ENCODE measurements at places on chromosomes 5 and 9.

DNA sequence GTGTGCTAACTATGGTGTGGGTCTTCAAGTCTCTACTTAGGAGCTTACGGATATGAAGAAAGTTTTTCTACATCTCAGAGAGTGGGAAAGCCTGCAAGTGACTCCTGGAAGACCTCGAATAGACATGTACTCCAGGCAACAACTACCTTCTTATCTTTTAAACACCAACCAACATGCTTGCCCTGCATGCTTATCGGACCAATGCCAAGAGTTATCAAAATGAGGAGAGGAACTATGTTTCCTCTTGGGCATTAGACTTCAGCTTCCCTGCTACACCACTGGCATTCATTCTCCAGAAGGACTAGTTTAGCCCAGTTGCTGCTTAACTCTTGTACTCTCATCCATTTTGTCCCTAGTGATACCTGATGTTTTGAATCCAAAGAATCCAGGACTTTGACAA lies 74.7 kb upstream of the MAN2A1 start:
- DNase-seq = no peak

DNA sequence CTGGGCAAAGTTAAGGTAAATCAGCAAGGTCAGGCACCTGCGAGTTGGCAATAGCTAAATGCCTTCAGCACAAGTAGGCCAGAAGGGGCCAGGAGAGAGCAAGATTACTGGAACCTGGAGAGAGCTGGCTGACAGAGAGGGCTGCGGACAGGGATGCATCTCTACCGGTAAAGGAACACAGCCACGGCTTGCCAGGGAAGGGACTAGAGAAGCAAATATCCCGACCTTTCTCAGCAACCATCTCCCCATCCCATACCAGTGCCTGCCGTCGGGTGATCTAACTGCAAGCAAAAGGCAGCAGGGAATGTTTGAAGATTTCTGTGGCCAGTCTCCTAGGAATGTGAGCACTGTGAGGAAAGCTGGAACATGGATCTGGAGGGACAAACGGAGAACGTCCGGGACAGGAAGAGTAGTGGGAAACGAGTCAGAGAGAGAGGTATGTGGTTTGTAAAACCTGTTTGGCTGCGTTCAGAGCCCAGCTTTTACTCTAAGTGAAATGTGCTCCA lies 15.9 kb upstream of the ABLIM3 start:
- DNase-seq = no peak

- no peak for DNase-seq
These were observed 2.0 kb downstream of the CYFIP2 start for GRCh38 chr5:157267761-157268480.

DNA sequence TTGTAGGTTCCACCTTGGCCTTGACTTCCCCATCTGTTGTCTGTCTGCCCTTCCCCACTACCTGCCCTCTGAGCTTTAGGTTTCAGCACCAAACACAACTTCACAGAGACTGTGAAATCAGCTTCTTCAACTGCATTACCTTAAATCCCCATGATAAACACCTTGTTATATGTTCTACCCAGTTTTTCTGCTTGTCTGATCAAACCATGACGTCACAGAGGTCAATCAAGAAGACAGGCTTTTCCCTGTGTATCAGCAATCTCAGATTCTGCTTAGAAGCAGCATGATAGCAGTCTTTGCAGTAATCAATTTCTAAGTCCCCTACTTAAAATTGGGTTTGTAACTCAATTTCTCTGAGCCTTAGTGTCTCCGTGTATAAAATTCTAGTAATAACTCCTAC lies 175.0 kb downstream of the PLK2 start:
- DNase-seq = no peak

DNA sequence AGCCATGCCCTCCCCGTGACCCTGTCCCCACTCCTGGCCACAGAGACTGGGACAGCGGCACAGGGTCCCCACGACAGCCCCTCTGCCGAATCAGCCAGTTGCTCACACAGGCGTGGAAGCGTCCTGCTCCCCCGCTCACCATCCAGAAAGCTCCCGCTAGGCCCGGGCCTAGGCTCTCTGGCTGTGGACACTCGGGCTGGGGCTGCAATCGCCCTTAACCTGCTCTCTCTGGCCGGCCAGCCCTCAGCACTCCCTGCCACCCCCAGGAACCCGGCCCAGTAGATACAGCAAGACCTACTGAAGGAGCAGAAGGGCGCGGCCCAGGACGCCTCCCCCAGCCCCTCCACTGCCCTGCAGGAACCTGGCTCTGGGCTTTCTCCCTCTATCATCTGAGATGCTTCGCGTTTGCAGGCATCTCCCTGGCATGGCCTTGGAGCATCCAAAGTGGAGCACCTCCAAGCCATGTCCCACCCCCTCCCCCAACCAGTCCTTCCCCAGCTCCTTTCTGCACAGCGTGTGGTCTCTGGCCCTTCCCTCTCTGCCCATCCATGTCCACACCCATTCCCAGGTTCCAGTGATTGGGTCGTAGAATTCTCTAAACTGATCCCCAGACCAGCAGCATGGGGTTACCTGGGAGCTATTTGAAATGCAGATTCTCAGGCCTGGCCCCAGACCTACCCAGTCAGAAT lies 113.7 kb upstream of the LMX1B start:
- no peak for DNase-seq

DNA sequence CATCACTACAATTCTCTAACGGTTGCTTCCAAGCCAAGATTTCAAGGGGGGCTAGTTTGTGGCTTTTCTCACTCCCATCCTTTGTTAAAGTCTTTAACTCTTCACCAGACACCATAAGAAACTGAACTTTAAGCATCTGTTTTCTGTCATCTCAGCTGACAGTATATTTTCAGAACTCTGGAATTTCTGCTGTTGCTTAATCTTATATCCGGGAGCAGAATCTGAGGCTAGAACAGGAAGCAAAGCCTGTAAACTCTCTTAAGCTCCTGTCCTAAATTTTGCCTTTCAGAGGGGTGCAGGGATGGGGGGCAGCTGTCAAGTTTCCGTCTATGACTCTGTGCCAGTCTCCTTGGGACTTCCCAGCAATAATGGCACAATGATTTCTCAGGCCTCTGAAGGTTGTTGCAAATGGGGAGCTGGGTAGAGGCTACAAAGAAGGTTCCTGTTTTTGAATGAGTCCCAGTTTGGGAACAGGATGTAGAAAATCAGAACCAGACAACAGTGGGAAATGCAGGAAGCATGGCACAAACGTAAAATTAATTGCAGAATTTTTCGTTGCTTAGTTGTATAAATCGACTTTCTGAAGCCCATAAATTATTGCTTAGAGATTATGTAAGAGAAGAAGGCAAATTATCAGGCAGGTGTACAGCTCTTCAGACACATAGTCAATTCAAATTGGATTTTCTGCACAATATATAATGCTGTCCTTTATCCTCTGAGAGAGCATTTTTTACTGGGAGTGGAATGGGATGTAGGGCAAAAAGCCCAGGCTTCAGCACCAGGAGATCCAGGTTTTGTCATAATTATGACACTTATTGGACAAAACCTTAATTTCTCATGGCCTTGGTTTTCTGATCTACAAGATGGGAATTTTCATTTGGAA lies 430.9 kb downstream of the DMAC1 start:
- DNase-seq = no peak

GRCh38 chr9:130417602-130418001 lies 27.2 kb upstream of the ASS1 start:
- DNase-seq = no peak

Data from effector CD4-positive, alpha-beta T cell (primary cell).